ENCODE measurements at places on chromosomes 11 and 22.

GRCh38 chr22:24805790-24806662, at the start of gene SGSM1:
TSS of gene SGSM1 (plus strand) at chr22:24806211. CDS start at chr22:24806326, 115 bp downstream.
- DNase-seq = peak; percentile 46

- no peak for DNase-seq
Measured at GRCh38 chr11:42249956-42250355, 790.5 kb upstream of the LRRC4C start.

DNA sequence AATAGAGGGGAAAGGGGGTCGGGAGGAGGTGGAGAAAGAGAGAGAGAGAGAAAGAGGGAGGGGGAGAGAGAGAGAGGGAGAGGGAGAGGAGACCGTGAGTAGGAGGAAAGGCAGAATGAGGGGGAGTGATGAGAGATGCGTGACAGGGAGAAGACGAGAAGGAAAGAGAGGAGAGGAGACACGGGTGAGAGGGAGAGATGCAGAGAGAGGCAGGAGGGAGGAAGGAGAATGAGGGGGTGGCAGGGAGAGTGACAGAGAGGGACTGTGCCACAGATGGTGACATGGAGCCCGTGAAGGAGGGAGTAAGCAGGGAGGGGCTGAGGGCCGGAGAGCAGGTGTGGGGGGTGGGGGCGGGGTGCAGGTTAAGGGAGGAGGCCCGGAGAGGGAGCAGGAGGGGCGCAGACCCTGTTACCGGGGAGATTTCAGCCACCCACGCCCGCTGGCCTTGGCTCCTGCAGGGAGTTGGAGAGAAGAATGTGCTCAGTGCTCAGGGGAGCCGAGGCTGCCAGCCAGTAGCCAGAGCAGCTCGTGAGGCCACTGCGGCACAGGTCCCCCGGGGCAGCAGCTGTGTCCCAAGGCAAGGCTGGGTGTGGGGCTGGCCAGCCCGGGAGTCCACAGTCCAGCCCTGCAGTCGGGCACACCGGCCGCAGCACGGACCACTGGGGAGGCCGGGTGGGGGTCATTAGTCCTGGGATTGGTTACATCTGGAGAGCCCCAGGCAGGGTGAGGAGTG, at the start of gene SSTR3:
Gene SSTR3, minus strand, starts transcription at position 304 of the 733 bp plus-strand sequence. CDS start 4,674 bp downstream, outside the sequence.
- peak; percentile 70 for DNase-seq

DNA sequence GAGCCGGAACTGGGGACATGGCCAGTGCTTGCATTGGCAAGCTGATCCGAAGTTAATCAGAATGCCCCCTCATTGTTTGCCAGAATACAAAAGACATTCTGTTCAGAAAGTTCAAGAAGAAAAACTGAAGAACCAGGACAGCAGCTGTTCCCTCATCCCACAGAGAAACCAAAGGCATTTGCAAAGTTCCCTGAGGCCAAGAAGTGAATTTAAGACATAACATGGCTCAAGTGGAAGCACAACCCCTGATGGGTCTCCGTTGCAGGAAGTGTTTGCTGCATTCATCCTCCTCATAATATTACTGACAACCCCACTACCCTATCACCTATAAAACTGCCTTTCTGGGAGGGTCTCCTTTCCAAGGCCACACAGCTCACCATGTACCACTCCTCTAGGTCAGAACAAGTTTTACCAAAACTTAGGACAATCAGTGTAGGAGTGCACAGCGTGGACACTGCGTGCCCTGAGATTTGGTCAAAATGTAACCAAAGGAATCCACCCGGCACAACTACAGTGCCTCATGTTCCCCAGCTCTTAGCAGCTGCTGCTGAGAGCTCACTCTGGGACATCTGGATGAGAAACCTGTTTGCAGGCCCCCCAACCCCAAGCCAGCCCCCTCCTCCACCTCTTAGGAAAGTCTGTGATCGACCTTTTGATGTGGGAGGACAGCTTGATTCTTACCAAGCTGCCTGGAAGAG, 101.6 kb upstream of the AKIP1 start:
- no peak for DNase-seq

DNA sequence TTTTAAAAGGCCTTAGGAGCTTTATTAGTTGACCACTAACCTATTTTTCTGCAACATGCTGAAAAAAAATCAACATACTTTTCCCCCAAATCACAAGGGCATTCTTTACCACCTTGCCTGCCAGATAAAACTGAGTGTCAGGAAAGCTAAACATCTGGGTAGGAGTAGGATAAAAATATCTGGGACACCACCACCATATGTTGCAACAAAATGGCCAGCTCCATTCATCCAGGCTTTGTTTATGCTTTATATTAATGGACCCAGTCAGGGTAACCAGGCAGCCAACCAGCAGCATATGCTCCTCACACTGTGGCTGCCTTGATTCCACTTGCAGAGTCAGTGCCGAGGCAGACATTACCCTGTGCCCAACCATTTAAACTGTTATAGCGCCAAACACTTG, 1024.5 kb downstream of the LRRC4C start:
- no peak for DNase-seq

- peak; percentile 18 for DNase-seq
Measured at GRCh38 chr11:57647960-57648800, 1.5 kb downstream of the YPEL4 start.

GRCh38 chr22:43228330-43228729, 41.4 kb upstream of the TTLL12 start:
- no peak for DNase-seq

GRCh38 chr22:32801537-32802236, at the start of gene TIMP3:
TSS of gene TIMP3 (plus strand) at chr22:32801705. CDS start at chr22:32802002, 297 bp downstream.
- DNase-seq = peak; percentile 74

DNA sequence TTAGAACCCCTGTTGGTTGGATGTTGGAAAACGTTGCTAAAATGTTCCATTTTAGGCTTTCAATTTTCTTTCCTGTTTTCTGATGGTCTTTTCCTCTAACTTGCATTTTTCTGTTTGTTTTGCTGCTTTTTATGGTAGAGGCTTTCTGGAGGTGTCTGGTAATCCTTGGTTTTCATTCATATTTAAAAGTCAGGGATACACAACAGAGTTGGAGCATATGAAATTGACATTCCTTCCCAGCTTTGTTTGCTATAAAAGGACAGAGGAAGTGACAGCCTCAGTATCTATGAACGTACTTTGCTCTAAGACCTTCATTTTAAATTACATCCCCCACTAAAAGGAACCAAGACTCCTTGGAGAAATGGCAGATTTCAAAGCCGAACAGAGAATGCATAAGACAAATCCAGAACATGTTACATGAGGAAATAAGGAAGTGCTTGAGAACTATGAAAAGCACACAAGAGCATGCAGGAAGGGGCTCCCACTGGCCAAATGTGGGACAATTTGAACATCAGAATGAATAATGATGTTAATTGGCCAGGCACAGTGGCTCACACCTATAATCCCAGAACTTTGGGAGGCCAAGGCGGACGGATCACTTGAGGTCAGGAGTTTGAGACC, 56.7 kb downstream of the PPP6R3 start:
- DNase-seq = no peak

- DNase-seq = no peak
Measured at GRCh38 chr11:8008212-8008611, 21.1 kb downstream of the EIF3F start.

DNA sequence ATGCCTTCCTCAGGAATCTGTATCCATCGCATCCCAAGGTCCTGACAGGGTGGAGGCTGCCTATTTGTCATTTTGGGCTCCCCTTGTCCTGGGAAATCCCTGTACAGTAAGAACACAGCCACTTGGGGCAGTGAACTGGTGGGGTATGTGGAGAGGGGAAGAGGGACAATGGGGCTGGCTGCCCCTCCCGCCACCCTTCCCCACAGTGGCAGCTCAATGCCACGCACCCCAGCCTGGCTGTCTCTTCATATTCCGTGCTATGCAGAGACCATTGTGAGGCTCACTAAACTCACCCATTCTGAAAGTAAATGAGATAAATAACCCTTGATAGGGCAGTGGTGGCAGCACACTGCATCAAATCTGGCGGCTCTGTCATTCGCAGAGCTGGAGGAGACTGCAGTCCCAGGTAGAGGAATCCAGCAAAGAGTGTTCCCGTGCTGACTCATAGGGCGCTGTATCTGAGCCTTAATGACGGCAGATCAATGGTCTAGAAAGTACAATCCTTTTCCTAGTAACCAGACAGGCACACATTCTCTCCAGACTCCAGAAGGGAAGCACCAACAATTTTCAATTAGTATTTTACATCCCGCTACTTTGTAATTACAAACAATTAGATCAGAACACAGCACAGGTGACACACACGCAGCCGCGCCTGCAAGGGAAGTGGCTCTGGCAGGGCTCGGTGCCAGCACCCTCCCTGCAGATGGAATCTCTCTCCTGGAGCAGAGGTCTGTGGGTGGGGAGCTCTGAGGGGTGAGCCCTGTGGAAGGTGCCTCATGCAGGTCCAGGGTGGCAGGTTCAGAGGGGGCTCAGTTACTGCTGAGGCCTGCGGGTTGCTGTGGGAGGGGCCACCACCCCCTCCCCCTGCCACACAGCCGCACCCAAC, 167.9 kb upstream of the B3GAT1 start:
- DNase-seq = no peak

DNA sequence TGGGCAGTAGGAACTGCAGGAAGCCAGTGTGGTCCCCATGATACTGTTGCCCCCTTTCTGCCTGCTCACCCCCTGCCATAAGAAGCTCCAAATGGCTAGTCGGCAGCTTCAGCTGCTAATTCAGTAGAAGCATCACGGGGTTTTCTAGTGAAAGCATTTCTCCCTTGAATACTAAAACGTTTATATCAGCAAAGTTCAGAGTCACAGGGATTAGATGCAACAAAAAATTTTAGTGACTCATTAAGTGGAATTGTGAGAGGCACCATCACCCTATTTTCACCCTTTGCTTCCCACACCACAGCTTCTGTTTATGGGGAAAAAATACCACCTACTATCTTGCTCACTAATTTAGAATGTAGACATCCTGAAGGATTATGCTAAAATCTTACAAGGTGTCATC, 25.2 kb downstream of the RAB39A start:
- DNase-seq = no peak

DNA sequence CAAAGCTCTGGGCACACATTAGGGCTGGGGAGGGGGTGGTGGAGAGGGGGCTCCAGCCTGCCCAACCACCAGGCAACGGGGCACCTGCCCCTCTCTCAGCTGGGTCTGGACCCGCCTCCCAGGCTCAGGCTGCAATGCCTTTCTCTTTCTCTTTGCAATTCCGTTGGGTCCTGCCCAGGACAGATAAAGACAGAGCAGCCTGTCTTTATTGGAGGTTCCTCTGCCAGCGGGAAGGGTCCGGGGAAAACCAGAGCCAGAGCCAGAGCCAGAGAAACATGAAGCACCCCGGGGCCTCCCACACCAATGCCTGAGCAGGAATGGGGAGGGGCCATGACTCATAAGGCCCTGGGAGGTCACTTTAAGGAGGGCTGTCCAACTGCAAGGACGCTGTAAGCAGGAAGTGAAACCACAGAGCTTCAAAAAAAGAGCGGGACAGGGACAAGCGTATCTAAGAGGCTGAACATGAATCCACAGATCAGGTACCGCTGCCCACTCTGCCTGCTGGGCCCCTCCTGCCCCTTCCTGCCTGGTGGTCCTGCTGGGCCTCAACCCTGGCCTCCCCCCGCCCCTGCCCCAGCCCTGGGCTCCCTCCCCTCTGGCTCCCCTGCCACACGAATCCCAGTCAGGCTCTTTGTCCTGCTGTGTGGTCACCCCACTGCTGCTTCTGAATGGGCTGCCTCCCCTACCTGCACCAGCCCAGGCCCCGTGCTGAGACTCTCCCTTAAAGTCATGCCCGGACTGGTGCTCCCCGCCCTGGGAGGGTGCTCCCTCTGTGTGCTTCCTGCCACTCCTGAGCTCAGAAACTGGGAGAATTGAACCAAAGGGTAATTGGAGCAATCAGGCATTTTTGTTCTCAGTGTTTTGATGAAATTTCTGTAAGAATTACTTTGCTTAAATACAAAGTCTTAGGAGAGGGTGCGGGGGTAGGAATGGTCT, at the start of gene APOBEC3B:
Gene APOBEC3B, plus strand, starts transcription at position 356 of the 936 bp plus-strand sequence. Its CDS starts 107 bp downstream, at position 463.
- no peak for DNase-seq

GRCh38 chr11:19920982-19921381, 208.3 kb downstream of the NAV2 start:
- no peak for DNase-seq

GRCh38 chr11:46119352-46120216, 1.7 kb downstream of the PHF21A start:
- peak; percentile 22 for DNase-seq

- peak; percentile 30 for DNase-seq
Measured at GRCh38 chr22:29701155-29701999, 18.4 kb upstream of the CABP7 start.

DNA sequence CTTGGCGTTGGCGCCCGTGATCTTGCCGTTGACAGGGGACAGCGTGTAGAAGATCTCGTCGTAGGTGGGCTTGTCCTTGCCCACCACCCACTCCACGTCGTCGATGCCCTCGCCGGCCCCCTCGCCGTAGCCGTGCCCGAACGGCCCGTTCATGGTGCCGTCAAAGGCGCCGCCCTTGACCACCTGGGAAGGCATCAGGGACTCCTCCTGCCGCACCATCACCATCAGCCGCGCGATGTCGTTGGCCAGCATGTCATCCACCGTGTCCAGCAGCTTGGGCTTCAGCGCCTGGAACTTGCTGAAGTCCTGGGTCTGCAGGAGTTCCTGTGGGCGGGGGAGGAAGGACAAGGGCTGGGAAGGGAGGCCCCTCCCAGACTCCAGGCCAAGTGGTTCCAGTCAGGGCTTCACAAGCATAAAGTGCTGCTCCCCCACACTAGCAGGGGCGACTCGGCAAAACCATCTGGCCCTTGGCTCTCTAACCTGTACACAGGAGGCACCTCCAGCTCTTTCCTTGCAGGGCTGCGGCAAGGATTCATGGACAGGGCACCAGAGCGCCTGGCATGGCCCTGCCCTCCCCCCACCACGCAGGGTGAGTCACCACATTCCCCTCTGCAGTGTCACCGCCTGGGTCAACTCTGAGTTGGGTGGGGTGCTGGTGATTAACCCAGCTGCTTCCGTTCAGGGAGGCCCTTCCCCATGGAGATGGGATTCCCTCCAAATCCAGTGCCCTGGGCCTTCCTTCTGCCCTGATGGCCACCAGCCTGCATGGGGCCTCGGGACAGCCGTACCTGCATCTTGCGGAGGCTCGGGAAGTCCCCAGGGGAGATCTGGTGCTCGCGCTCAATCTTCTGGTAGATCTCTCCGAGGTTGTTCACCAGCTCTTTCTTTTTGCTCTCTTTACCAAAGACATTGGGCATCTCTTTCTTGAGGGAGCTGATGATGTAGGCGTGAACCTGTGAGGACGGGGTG, 10.4 kb upstream of the CDC42BPG start:
- no peak for DNase-seq

DNA sequence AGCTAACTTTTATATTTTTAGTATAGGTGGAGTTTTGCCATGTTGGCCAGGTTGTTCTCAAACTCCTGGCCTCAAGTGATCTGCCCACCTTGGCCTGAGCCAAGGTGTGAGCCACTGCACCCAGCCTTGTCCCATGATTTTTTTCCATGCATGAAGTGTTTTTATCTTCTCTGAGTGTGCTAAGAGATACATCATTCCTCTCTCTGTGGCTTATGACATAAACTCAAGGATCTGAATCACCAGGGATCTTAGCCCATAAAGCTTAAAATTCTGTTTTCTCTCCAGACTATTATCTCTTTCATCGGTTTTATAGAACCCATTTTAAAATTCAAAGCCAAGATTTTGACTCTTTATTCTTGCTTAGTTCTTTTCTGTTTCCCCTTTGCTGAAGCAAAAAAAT, 48.4 kb upstream of the C11orf58 start:
- no peak for DNase-seq

GRCh38 chr11:12131943-12132789, 21.8 kb downstream of the MICAL2 start:
- no peak for DNase-seq

- no peak for DNase-seq
Measured at GRCh38 chr11:130025371-130025770, 22.7 kb upstream of the PRDM10 start.

Measured in NCI-H524 (cell line).